ENCODE measurements at places on chromosomes 5 and 9.
A peak's percentile ranks its signal among the peaks of the same experiment; 100 is the strongest.

GRCh38 chr5:84273517-84273883 is 111.2 kb downstream of the EDIL3 start:
- DNase-seq: no peak

- no peak for DNase-seq
Measured at GRCh38 chr5:169636477-169637084, 494 bp upstream of the DOCK2 start.

DNA sequence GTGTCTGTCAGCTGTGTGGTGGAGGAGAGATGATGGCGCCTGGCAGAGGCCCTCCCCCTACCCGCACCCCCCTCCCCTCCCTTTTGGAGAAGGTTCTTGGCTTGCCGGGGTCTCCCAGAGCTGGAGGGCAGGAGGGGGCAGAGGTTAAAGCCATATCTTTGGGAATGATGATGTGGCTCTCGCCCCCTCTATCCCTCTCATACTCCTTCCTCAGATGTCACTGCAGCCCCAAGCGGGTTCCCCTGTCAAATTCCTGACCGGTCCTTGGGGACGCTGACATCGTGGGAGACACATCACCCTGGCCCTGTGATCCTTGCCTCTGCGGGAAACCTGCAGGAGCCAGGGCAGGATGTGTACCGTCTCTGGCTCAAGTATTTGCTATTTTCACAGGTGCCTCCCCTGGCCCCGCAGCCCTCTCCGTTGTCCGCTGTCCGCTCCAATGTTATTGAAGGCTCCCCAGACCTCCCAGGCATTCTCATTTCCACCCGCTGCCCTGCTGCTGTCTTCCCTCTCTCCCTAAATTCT is 109.5 kb downstream of the FOXD1 start:
- DNase-seq: no peak

DNA sequence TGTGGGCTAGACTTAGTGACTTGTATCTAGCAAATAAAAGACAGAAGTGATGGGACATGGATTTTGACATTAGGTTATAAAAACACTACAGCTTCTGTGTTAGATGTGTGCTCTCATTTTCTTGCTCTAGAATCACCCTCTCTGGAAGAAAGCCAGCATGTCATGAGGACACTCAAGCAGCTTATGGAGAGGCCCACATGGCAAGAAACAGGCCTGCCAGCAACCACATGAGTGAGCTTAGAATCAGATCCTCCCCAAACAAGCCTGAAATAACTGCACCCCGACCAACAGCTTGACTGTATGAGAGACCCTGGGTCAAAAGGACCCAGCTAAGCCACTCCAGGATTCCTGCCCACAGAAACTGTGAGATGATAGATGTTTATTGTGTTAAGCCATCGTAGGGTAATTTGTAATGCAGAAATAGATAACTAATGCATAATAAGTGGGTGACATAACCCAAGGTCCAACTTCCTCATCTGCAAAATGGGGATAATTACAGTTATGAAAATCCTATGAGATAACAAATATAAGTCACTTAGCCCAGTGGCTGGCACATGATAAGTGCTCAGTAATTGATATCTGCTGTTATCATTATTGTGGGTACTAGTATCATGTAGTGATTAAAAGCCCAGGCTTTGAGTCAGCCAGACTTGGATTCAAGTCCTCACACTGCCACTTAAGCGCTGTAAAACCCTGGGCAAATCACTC is 86.5 kb downstream of the KLHL3 start:
- DNase-seq: peak; percentile 73

- DNase-seq: no peak
Measured at GRCh38 chr5:37838152-37838932, 1.5 kb downstream of the GDNF start.

All from cerebellar nuclear complex (tissue), 1 donor.